ENCODE measurements at places on chromosomes 11 and 22. TPM values are rescaled to one million over a fixed set of nuclear protein-coding genes. Genes with fewer than 3 reads are reported as not detected.

IL18 gene
- polyA plus RNA-seq = 1.3 TPM

VSIG10L2 gene
- 0.04 TPM for polyA plus RNA-seq

CSF2RB gene
- 2.1 TPM for polyA plus RNA-seq

MTFP1 gene
- 10.4 TPM for polyA plus RNA-seq

LGR4 gene
- 23.7 TPM for polyA plus RNA-seq

LMO1 gene
- 1.8 TPM for polyA plus RNA-seq

HORMAD2 gene
- not detected for polyA plus RNA-seq

TMPRSS13 gene
- polyA plus RNA-seq = 0.09 TPM

SAA2 gene
- not detected for polyA plus RNA-seq

OR8D4 gene
- polyA plus RNA-seq = 0.07 TPM

MN1 gene
- polyA plus RNA-seq = 14.8 TPM

RBMXL2 gene
- not detected for polyA plus RNA-seq

ZNRF3 gene
- polyA plus RNA-seq = 8.7 TPM

MYBPC3 gene
- 0.56 TPM for polyA plus RNA-seq

MUC15 gene
- polyA plus RNA-seq = 0.41 TPM

C11orf42 gene
- polyA plus RNA-seq = 0.18 TPM

CARD18 gene
- polyA plus RNA-seq = not detected

CHRM4 gene
- not detected for polyA plus RNA-seq

SLC5A12 gene
- polyA plus RNA-seq = 0.11 TPM

GGA1 gene
- 31.6 TPM for polyA plus RNA-seq

MAP6 gene
- 11.1 TPM for polyA plus RNA-seq

FGF19 gene
- 1.3 TPM for polyA plus RNA-seq

FJX1 gene
- 6.2 TPM for polyA plus RNA-seq

OR51I1 gene
- not detected for polyA plus RNA-seq

RAB39A gene
- 0.48 TPM for polyA plus RNA-seq

TMEM45B gene
- 0.60 TPM for polyA plus RNA-seq

WNT11 gene
- polyA plus RNA-seq = 10.7 TPM

LRRC56 gene
- 3.5 TPM for polyA plus RNA-seq

LRP4 gene
- 19.9 TPM for polyA plus RNA-seq

Data from muscle of leg (tissue), 16 donors.